KBM-7 (cell line): ENCODE measurements at places on chromosomes 3 and 15.

DNA sequence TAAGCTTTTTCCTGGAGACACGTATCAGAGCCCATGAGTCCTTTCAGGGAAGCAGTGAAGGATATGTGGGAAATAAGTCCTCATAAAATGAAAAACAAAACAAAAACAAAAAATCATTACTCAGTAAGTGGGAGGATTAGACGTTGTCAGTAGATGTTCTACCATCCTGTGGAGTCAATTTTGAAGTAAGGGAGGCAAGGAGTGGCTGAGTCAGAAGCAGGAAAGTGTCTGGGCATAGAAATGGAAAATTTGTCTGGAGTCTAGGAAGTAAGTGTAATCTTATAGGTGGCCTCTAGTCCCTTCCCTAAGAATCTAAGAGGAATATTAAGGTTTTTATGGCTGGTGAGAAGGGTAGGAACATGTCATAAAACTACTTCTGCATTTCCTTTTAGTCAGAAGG, 339.8 kb upstream of the SEMA6D start:
- DNase-seq = no peak

GRCh38 chr15:73714695-73715301, 30.6 kb downstream of the CD276 start:
- no peak for DNase-seq

DNA sequence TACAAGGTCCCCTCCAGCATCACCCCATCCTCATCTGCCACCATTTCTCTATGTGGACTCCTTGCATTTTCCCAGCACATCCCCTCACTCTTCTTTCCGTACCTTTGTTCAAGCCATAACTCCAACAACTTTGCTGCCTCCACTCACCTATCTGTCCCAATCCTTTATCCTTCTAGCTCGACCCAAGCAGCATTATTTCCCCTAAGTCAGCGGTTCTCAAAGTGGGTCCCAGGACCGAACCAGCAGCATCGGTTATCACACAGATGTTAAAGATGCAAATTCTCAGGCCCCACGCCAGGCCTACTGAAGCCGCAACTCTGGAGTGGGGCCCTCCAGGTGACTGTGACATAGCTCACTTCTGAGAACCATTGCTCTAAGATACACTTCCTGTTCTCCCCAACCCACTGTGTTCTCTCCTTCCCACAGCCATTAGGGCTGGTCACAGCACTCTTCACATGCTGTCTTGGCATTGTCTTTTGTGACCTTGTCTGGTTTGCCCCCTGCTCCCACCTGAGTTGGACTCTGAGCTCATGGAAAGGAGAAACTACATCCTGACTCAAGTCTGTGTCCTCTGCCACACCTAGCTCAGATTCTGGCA, 56.2 kb downstream of the AAGAB start:
- DNase-seq = no peak

GRCh38 chr3:169334991-169335390, 328.5 kb downstream of the MECOM start:
- no peak for DNase-seq

GRCh38 chr3:49377483-49377882, 19.3 kb upstream of the GPX1 start:
- peak; percentile 72 for DNase-seq

GRCh38 chr15:101533371-101534140, 44.0 kb upstream of the PCSK6 start:
- DNase-seq = no peak

DNA sequence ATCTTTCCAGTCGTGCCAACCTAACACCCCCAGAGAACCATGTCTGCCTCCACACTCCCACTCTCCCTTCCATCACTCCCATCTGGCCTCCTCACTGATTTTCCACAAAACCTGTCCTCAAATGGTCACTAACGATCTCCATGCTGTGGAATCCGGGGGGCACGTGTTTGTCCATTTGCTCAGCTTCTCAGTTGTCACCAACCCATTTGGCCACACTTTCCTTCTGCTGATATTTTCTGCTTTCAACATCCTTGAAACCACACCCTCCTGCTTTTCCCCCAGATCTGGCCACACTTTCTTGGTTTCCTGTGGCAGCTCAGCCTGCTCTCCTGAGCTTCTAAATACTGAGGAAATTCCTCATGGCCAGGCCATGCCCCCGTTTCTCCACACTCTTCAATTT, 257.2 kb upstream of the NSMCE3 start:
- DNase-seq = no peak

DNA sequence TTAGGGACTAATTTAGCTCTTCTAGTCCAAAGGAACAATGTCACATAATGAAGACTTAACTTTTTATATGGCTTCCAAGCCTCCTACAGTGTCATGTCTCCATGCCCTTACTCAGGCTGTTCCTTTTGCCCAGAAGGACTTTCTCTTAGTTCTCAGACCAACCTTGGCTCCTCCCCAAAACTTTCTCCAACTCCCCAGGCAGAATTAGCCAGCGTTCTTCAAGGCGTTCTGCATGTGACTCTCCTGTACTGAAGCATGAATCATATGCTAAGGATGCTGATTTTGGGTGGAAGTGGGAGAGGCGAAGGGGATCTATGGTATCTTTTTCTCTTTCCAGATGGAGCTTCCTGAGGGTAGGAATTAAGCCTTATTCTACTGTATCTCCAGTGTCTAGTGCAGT, 335.1 kb upstream of the ICE2 start:
- DNase-seq = no peak
